ENCODE measurements at places on chromosomes 11 and 22.
A peak's percentile ranks its signal among the peaks of the same experiment; 100 is the strongest.

DNA sequence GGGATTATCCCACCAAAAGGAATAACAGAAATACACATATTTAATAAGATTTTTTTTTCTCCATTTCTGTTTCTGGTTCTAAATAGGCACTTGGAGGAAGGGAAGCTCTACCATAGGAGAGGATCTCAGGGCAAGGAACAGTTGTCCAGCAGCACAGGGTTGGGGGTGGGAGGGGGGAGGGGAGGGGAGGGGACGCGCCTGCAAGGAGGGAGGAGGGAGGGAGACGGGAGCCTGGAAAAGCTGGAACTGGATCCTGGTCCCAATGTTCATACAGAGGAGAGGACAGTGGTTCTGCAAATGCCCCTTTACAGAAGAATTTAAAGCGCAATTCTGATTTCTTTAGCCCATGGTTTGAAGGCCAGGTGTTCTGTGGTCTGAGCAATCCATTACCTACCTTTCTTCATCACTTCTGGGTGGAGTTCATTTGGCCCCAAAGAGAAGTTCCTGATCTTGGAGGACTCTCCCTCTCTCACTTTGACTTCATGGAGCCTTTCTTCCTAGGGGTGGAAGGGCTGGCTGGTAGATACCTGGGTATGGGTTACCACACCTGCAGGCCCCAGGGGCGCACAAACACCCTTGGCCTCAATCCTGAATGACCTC, 348.9 kb upstream of the NCAM1 start:
- no peak for DNase-seq

GRCh38 chr11:103420593-103420992, 311.4 kb downstream of the DYNC2H1 start:
- DNase-seq = no peak

DNA sequence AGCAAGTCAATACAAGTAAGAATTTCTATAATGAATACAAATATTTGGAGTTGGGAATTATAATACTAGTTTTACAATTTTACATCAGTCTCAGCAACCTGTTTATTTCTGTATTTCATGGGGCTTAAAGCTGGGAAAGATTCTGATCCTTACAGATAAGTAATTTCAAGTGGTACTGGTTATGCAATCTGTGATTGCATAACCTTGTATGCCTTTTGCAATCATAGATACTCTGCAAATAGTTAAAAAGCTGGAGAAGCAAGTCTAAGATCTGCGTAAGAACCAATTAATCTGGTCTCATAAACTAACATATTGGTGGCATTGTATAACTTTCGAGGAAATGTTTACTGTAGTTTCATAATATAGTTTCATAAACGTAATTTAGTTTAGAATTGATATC, 198.3 kb upstream of the PGR start:
- no peak for DNase-seq

GRCh38 chr11:13324141-13324540, 46.6 kb downstream of the BMAL1 start:
- no peak for DNase-seq

DNA sequence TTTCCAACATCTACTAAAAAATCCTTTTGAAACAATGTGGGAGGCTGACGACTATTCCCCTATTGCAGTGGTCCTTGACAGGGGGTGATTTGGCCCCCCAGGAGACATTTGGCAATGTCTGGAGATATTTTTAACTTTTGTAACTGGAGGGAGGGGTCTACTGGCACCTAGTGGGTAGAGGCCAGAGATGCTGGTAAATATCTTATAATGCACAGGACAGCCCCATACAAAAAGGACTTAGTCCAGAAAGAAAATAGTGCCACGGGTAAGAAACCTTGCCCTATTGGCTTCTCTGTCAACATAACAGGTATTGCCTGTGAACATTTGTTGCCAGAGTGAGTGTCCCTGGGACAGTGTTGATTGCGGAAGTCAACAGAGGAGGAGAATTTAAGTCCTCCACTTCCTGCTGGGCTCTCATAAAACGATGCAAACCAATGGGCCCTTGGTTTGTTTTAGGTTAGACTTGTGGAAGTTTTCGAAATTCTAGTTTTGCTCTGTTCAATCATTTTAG, 101.6 kb downstream of the MAML2 start:
- DNase-seq = no peak

DNA sequence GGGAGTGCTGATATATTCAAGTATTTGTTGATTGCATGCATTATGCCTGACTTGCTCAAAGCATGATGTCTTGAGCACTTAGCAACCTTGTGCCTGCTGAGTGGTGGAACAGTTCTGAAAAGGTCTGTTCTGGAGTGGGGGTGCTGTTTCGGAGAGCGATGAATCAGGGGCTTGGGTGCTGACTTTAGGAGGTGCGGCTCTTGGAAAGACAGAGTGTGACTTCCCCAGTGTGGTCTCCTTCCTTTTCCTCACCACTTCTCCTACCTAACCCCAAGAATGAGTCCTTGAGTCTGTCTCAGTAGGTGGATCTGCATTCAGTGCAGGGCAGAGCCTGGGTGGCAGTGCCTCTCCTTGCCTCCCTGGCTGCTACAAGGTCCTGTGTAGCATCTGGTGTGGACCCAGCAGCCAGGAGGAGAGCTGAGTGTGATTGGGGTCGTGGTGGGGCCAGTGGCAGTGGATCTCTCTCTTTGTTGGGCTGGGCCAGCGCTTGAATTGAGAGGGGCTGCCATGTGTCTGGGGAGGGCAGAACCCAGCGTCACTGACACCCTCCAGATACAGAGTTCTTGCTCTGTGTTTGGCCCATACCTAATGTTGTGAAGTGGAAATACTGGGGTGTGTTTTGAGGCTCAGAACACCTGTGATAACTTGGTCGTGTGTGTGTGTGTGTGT, 35.9 kb downstream of the ST3GAL4 start:
- no peak for DNase-seq

GRCh38 chr11:74534216-74534945, 40.9 kb upstream of the LIPT2 start:
- no peak for DNase-seq

DNA sequence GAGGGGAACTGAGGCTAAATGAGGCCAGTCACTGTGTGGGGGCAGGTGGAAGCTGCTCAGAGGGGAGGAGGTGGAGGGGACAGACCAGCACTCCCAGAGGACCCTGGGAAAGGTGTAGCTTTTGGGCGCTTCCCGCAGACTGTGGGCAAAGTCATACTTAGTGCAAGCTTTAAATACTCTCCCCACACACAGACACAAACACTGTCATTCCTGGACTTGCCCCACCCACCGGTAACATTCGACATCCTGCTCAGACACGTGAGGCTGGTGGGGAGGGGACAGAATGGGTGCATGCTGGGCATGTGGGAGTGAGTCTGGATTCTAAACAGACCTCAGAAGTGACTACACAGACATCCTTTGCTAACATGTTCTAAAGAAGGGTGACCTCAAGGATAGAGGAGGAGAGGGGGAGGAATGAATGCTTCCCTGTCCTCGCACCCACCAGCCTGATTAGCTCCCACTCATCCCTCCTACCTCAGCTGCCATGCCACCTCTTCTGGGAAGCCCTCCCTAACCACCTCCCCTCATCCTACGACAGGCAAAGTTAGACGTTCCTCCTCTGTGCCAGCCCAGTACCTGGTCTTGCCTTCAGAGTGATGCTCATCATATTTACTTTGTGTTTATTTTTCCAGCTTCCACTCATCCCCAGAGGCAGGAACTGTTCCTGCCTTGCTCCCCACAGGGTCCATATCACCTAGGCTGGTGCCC, 22.2 kb downstream of the TSKU start:
- DNase-seq = peak; percentile 52

DNA sequence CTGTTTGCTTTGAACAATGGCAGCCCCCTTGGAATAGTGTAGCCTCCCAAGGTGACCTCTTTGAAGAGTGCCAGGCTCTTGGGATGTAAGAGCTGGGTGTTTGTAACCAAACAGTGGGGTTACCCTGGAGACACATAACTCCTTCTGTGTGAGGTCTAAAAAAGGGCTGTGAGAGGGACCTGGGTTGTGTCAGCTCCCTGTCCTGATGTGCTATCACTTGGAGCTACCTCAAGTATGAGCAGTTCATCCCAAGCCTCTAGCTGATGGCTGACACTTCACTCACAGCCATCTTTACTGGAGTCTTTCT, 40.2 kb downstream of the TSPAN18 start:
- DNase-seq = peak; percentile 60

DNA sequence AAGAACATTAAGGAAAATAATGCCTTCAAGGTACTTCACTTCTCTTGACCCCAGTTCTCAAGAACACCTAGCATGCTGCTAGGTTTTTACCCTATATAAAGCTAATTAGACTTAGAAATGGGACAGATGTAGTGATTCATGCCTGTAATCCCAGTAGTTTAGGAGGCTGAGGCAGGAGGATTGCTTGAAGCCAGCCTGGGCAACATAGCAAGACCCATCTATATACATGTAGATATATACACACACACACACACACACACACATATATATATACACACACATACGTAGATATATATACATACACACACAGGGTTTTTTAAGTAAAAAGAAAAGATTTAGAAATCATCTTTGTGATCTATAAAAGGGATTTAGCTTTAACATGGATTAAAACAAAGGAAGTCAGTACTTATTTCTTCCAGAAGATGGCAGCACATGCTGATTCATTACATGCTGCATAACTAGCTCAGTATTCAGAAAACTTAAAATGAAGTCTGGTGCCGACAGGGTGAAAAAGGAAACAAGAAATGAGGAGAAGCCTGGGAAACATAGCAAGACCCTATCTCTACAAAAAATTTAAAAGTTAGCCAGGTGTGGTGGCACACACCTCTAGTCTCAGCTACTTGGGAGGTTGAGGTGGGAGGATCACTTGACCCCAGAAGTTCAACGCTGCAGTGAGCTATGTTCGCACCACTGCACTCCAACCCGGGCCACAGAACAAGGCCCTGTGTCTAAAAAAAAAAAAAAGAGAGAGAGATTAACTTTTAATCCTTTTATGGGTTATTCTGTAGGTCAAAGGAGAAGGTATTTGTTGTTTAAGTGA, 28.5 kb upstream of the RBX1 start:
- no peak for DNase-seq

GRCh38 chr11:131234221-131234620, 136.2 kb upstream of the NTM start:
- no peak for DNase-seq

DNA sequence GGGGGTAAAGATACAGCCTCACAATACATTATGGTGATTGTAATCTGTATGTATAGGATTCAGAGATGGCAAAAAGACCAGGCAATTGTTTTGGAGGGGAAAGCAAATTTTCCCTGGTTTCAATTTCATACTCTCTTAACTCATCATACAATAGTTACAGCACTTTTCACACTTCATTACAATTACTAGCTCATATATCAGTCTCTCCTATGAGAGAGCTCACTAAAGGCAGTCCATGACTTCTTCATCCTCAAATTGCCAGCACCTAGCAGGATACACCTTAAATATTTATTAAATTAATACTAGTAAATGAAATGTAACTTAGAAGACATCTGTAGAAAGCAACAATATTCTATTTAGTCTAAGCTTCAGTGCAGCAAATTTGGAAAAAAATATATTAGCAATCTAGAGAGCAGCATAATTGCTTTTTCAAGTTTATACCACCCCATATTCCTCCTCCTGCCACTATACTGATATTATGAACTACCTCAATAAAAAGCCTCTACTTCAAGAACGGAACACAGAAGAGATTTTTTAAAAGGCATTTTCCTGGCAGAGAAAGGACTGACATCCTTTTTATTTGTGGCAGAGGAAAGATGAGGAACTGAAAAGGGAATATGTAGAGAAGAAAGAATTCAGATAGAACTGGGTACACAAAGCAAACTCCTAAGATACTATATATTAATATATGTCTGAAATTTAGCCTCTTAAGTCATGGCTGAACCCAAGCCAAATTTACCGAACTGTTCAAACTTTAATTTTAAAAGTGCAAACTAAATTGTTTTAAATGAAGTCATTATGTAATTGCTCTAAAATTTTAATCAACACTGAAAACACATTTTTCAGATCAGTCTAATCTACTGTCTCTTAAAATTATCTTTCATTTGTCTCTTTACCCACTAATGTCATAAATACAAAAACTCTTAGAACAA, 27.7 kb downstream of the PICALM start:
- no peak for DNase-seq

GRCh38 chr22:49429066-49429465, 398.6 kb downstream of the BRD1 start:
- DNase-seq = no peak

DNA sequence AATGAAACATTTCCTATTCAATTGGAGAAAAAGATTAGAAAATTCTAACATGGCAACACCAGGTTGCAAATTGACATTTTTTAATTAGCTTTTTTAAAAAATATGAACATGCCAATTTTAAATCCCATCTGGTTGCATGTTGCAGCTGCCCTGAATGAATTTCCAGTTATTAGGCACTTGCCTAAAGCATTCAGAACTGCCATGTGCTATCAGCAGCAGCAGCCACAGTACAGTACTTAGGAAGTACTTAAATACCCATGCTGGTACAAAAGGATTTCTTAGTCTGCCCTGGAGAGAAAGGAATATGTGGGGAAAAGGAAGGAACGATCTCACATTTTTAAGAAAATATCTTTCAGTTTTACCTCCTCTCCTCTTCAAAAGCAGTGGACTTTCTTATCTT, 46.2 kb downstream of the FAM168A start:
- DNase-seq = no peak

- no peak for DNase-seq
Observed at GRCh38 chr11:102306048-102306597, 11.2 kb upstream of the BIRC3 start.

DNA sequence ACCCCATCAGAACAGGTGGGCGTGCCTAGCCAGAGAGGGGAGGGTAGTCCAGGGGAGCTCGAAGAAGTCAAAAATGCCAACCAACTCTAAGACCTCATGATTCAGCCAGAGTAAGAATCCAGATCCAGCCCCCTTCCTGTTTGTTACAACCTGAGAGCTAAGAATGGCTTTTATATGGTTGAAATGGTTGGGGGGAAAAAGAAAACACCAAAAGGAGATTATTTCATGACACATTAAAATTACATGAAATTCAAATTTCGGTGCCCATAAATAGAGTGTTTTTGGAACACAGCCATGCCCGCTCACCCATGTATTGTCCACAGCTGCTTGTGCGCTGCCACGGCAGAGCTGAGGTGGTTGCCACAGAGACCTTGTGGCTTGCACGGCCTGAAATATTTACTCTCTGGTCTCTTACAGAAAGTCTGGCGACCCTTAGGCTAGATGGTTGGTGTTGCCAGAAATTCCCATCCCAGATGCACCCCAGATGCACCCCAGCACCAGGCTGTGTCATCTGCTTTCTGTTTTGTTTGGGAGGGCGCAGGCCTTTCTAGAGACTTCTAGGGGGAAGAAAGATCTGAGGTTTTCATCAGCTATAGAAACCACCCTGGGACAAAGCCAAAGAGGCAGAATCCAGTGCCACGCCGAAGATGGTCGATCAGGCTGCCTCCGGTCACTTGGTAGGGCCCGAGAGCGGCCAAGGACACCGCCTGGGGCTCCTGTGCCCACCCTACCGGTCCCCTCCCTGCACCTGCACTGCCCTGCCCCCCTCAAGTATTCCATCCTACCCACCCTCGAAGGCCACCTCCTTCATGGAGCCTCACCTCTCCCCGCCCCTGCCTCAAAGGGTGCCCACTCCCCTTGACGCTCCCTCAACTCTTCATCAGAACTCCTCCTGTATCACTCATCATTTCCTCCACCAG, 80.2 kb downstream of the DSCAML1 start:
- DNase-seq = no peak

GRCh38 chr11:104908186-104908531, 9.9 kb upstream of the CASP12 start:
- no peak for DNase-seq

All from ascending aorta (tissue), 2 donors.